ENCODE measurements at places on chromosomes 2 and 18. TPM values are rescaled to one million over a fixed set of nuclear protein-coding genes. Genes with fewer than 3 reads are reported as not detected.

GRCh38 chr2:134407154-134407890, 153.4 kb downstream of the MGAT5 start:
- no peak for DNase-seq
- no peak overlapping the region for H3K27ac ChIP-seq
- peaks cover 12% of the 10 kb centered on the region for H3K36me3 ChIP-seq
- H3K4me3 ChIP-seq, result no peak overlapping the region

The FRZB gene
- not detected for total RNA-seq

The HYCC2 gene
- total RNA-seq, result 62.5 TPM

- H3K36me3 ChIP-seq, result no peaks in the 10 kb centered on the region
- H3K27me3 ChIP-seq, result no peaks in the 10 kb centered on the region
- DNase-seq, result no peak
- H3K27ac ChIP-seq, result no peak overlapping the region
- H3K4me1 ChIP-seq, result no peaks in the 10 kb centered on the region
- H3K4me3 ChIP-seq, result no peak overlapping the region
Observed at GRCh38 chr2:137913169-137913568, 51.1 kb upstream of the HNMT start.

DNA sequence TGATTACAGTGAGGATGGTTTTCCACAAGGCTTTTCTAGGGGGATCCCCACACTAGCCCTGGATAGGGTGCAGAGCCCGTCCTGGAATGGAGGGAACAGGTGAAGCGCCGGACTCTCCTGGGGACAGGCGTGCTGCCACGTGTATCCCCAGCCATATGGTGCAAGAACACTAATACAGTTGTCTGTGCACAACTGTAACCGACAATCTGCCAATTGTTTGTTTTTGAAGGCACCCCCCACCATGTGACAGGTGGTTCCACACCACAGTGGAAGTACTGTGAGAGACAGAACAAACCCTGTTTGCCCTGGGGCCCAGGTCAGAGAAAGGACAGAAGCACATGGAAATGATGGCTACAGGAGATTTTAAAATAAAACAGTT, 52.9 kb downstream of the MYCN start:
- H3K27me3 ChIP-seq, result no peaks in the 10 kb centered on the region
- H3K4me1 ChIP-seq, result no peaks in the 10 kb centered on the region
- DNase-seq, result no peak
- no peak overlapping the region for H3K27ac ChIP-seq
- no peaks in the 10 kb centered on the region for H3K36me3 ChIP-seq

The IL36B gene
- total RNA-seq, result not detected

The L3MBTL4 gene
- 30.0 TPM for total RNA-seq

GRCh38 chr2:207816546-207816945, 46.8 kb upstream of the FZD5 start:
- DNase-seq, result no peak
- H3K4me1 ChIP-seq, result no peaks in the 10 kb centered on the region

The NPPC gene
- total RNA-seq, result not detected

DNA sequence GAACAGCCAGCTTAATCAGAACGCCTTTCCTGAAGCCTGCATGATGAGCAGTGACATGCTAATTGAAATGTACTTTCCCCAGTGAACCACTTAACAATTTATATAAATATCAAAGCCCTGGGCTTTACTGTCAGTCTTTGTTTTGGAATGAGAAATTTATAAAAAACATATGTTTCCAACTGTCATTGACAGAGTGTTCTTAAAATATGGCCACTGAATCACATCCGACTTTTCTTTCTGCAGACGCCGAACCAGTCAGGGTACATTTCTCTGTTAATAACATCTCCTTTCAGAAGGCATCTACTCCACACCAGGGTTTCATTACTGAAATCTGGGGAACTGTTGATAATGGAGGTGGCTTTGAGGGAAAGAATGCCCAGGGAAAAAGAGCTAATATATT, 343.7 kb downstream of the INSIG2 start:
- H3K4me1 ChIP-seq, result no peaks in the 10 kb centered on the region
- no peak for DNase-seq
- no peak overlapping the region for H3K27ac ChIP-seq
- H3K27me3 ChIP-seq, result no peaks in the 10 kb centered on the region

The TDRD15 gene
- total RNA-seq, result 0.33 TPM

GRCh38 chr2:104539649-104540048, 314.3 kb upstream of the POU3F3 start:
- no peaks in the 10 kb centered on the region for H3K36me3 ChIP-seq
- no peak for DNase-seq
- no peak overlapping the region for H3K4me3 ChIP-seq
- no peaks in the 10 kb centered on the region for H3K27me3 ChIP-seq
- H3K4me1 ChIP-seq, result no peaks in the 10 kb centered on the region

The IRS1 gene
- 0.55 TPM for total RNA-seq

- no peak overlapping the region for H3K27ac ChIP-seq
- H3K4me3 ChIP-seq, result no peak overlapping the region
- no peaks in the 10 kb centered on the region for H3K4me1 ChIP-seq
Observed at GRCh38 chr2:174792309-174793025, 28.2 kb upstream of the CHRNA1 start.

The TEX261 gene
- 43.2 TPM for total RNA-seq

DNA sequence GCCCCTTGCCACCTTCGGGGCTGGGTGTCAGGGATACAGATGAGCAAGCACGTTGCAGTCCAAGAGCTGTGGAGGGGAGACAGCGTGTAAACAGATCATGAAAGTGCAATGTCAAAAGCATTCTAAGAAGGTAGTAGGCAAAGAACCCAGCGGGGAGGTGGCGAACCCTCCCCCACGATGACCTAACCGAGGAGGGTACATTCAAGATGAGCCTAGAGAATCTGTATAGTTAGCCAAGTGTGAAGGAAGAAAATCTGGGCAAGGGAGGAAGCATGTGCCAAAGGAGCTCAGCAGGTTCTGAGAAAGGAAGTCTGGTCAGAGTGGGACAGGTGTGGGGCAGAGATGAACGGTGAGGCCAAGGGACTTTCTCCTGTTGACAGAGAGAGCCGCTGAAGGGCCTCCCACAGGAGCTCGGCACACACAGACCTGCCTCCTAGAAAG, 106.9 kb downstream of the SP3 start:
- H3K27me3 ChIP-seq, result no peaks in the 10 kb centered on the region
- DNase-seq, result no peak
- no peaks in the 10 kb centered on the region for H3K36me3 ChIP-seq

DNA sequence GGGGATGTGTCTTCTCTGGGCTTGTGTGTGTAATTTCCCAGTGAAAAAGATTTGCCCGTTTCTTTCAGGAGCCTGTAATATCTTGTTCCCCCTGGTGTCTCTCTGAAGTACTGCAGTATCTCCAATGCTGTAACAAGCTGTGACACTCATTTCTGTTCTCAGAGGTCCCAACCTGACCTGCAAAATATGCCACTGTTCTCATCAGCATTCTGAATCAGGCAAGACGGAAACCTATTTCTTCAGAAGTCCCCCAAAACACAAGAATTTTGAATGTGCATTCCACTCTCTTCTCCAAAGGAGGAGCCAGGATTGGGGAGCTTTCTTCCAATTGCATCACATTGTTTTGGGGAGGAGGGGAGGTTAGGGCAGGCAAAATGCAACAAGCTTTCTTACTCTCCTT, 77.0 kb upstream of the CNGA3 start:
- DNase-seq, result no peak
- no peaks in the 10 kb centered on the region for H3K4me1 ChIP-seq
- no peak overlapping the region for H3K4me3 ChIP-seq

- peaks cover 4% of the 10 kb centered on the region for H3K4me1 ChIP-seq
- H3K27me3 ChIP-seq, result peaks cover 2% of the 10 kb centered on the region
- no peak for DNase-seq
- H3K27ac ChIP-seq, result no peak overlapping the region
- no peaks in the 10 kb centered on the region for H3K36me3 ChIP-seq
Observed at GRCh38 chr2:113324684-113325160, 46.0 kb upstream of the PAX8 start.

DNA sequence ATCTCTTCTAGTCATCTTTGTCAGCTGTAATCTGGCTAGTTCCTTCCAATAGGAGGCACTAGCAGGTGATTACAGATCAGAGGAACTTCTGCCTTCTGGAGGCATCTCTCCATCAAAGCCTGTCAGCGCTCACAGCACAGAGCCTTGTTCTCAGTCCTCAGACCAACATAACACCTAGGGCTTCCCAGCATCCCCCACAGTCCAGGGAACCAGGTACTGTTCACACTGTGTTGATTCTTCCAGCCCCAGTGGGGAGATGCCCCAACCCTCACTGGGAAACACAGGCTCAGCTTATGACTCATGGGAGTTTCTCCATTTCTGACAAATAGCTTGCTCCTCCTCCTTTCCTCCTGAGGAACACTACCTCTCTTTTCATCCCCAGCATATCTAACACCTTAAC, 601.7 kb downstream of the CBLN2 start:
- H3K36me3 ChIP-seq, result no peaks in the 10 kb centered on the region
- no peak overlapping the region for H3K4me3 ChIP-seq
- no peaks in the 10 kb centered on the region for H3K4me1 ChIP-seq
- no peak for DNase-seq
- no peaks in the 10 kb centered on the region for H3K27me3 ChIP-seq
- H3K27ac ChIP-seq, result no peak overlapping the region

The SLC4A5 gene
- total RNA-seq, result 5.3 TPM

DNA sequence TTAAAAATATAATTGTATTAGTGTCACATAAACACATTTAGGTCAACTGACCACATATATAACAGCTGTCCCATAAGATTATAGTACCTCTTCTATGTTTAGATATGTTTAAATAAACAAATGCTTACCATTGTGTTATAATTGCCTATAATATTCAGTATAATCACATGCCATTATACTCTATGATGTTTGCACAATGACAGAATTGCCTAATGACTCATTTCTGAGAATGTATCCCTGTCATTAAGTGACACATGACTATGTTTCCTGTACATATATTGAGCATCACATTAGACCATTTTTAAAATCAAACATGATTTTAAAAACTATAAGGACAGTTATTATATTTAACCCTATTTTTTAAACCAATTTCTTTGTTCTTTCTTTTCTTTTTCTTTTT, 89.8 kb downstream of the HS6ST1 start:
- peaks cover 2% of the 10 kb centered on the region for H3K27me3 ChIP-seq
- H3K4me3 ChIP-seq, result no peak overlapping the region
- H3K4me1 ChIP-seq, result peaks cover 9% of the 10 kb centered on the region
- no peaks in the 10 kb centered on the region for H3K36me3 ChIP-seq

GRCh38 chr18:6876641-6877041, 147.1 kb downstream of the ARHGAP28 start:
- no peaks in the 10 kb centered on the region for H3K4me1 ChIP-seq
- H3K27ac ChIP-seq, result no peak overlapping the region
- H3K27me3 ChIP-seq, result no peaks in the 10 kb centered on the region
- no peak for DNase-seq
- H3K36me3 ChIP-seq, result no peaks in the 10 kb centered on the region
- H3K4me3 ChIP-seq, result no peak overlapping the region

The CABYR gene
- total RNA-seq, result 0.75 TPM

GRCh38 chr2:181742922-181743722, 62.8 kb upstream of the NEUROD1 start:
- H3K4me3 ChIP-seq, result no peak overlapping the region
- no peaks in the 10 kb centered on the region for H3K36me3 ChIP-seq
- no peaks in the 10 kb centered on the region for H3K27me3 ChIP-seq
- no peak for DNase-seq
- no peaks in the 10 kb centered on the region for H3K4me1 ChIP-seq

The MC2R gene
- total RNA-seq, result not detected

Data from natural killer cell (primary cell).